ENCODE measurements at places on chromosomes 16 and 17.

DNA sequence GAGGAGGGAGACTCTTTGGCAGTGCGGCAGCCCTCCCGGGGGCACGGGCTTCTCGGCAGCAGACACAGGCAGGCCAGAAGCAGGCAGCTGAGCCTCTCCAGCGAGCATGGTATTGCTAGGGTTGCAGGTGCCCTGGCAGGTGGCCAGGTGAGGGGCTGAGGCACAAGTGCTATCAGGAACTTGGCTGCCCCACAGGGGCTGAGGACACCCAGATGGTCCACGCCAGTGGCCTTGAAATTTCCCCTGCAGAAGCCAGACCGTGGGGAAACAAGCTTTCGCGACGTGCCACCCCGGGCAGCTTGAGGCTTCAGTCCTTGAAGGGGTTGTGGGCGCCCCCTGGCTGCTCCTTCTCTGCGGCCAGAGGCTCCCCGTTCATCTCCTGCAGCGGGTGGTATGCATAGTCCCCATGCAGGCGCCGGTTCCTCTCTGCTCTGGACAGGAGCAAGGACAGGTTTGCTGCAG, 8.5 kb downstream of the NAGPA start:
- no peak for DNase-seq

GRCh38 chr16:583815-584591, 5.9 kb upstream of the RAB40C start:
- no peak for DNase-seq

GRCh38 chr17:75854881-75855309, 240 bp downstream of the WBP2 start:
- DNase-seq = no peak

GRCh38 chr17:64216338-64217248, 46.5 kb downstream of the TEX2 start:
- DNase-seq = no peak

DNA sequence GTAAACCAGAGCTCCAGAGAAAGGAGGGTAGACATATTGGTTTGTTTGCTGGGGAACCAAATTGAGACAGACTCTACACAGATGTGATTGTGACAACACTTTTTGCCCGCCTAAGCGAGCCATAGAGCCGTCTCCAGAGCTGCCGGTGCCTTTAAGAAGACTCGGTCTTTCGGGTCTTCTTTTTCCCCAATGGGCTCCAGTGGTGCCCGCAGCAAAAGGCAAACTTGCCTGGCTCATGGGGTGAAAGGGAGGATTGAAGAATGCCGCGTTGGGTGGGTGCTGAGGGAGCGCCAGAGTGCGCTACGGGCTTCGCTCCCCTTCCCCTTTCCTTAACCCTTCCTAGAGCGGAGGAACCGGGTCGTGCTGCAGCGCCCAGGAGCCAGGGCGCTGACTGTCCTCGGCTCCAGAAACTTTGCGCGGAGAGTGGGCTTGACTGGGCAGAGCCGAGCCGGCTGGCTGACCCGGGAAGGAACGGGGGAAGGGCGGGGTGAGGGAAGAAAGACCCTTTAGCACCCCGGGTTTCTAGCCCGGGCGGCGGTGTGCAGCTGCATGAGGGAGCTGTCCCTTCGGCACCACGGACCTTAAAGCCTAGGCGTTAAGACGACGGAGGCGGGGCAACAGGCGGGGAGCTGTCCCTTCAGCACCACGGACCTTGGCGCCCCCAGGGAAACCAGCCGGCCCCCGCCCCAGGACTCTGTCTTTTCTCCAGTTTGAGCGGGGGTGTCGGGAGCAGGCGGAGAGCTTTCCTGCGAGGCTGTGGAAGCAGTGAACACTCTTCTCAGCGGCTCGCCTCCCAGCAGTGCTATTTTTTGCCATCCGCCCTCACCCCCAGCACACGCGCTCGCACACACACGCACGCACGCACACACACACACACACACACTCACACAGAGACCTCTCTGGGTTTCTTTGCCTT, at the start of gene CACNG3:
Gene CACNG3 (plus strand): TSS at position 880 of the 916 bp plus-strand sequence. CDS start 420 bp downstream, outside the sequence.
- no peak for DNase-seq

DNA sequence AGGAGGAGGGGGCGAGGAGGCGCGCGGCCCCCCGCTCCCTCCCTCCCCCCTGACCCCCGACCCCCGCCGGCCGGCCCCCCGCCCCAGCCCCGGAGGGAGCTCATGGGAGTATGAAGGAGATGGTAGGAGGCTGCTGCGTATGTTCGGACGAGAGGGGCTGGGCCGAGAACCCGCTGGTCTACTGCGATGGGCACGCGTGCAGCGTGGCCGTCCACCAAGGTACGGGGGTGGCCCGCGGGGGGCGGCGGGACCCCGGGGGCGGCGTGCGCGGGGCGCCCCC, 390 bp downstream of the MLLT6 start:
- DNase-seq = no peak

GRCh38 chr17:17076066-17076465, 33.8 kb downstream of the MPRIP start:
- no peak for DNase-seq

- peak; percentile 71 for DNase-seq
Observed at GRCh38 chr16:17364319-17365210, 106.2 kb downstream of the XYLT1 start.
